ENCODE measurements at places on chromosomes 5 and 9.

DNA sequence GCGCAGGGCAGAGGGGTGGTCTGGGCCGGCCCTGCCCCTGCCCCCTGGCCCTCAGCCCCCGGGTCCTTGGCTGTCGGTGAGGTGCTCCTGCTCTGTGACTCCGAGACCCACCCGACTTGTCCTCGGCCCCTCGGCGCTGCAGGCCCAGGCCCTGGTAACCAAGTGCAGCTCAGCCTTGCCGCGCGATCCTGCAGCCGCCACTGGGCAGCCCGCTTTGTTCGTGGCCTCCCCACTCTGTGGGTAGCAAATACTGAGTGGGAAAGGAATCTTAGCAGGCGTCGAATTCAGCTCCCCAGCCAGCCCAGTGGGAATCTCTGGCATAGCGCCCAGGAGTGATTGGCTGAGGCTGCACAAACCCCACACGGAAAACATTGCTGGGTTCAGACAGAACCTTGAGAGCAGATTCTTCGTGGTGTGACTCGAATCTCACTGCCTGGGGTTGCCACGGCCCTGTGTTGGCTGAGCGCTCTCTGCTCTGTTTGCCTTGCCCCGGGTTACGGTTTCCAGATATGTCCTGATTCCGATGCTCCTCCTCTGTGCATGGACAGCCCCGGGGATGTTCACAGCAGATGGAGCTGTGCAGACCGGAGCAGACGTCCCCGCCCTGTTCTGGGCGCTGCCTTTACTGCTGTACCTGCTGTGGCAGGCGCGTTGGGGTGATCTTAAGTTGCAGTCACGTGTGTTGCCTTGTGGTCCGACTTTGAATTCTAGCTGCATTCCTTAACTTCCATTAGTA lies 13.4 kb upstream of the EXOC3 start:
- no peak for DNase-seq

DNA sequence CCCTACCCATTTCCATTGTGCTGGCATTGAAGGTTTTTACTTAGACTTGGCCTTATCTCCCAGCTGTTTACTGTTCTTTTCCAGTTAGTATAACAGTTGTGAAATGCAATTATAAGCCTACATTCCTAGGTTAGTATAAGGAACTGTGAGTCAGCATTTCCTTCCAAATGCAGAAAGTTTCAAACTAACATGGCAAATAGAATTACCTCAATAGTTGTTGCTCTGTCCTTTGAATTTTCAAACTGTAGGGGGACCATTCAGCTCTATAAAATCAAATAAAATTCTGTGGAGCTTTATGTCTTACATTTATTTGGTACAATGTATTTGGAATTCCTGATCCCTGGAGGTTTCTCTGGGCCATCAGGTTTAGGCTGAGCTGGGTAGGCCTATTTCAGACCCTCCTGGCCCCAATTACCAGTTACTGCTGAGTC lies 47.2 kb downstream of the ARHGEF28 start:
- DNase-seq: no peak

DNA sequence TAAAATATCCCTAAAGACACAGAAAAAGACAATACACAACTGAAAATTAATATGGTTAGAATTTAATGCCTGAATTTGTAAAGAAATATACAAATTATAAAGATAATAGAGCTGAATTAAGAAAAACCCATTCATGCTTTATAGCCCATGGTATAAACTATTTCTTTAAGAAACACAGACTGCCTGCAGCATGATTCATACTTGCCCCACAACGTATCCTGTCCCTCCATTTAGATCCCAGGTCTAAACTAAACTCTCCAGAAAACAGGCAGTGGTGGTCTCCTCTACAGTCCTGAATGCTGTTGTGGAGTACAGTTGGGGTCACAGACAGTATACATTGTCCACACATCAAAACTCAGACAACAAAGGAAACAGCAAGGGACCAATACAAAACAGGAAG lies 24.8 kb downstream of the IL6ST start:
- no peak for DNase-seq

DNA sequence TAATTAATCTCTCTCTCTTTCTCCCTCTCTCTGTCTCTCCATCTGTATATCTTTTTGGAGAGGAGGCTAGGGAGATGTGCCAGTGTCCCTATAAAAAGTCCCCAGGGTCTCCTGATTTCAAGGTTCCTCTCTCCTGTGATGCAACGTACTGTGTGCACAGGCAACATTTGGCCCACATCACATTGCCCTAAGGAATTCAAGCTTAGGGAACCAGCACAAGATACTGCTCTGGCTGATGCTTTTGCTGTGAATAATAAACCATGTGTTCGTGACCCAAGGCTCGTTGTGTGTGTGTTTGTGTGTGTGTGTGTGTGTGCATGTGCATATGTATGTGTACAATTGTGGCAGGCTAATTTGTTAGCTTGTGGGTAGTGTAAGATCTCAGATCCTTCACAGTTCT lies 9.7 kb downstream of the SPATA9 start:
- no peak for DNase-seq

DNA sequence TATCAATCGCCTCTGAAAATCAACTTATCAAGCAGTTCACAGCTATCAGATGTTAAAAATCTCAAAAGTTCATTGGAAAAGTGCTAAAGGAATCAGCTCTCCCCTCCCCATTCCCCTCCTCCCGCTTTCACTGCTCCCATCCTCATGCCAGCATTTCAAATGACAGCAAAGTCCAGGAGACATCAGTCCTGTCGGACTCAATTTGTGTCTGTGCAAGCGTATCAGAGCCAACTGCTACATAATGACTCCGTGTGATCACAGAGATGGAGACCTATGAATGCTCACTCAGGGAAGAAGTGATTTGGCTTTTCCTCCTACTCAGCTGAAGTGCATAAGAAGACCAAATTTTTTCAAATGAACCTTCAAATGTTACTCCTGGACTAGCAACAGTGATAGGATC lies 937.2 kb upstream of the DMAC1 start:
- no peak for DNase-seq

DNA sequence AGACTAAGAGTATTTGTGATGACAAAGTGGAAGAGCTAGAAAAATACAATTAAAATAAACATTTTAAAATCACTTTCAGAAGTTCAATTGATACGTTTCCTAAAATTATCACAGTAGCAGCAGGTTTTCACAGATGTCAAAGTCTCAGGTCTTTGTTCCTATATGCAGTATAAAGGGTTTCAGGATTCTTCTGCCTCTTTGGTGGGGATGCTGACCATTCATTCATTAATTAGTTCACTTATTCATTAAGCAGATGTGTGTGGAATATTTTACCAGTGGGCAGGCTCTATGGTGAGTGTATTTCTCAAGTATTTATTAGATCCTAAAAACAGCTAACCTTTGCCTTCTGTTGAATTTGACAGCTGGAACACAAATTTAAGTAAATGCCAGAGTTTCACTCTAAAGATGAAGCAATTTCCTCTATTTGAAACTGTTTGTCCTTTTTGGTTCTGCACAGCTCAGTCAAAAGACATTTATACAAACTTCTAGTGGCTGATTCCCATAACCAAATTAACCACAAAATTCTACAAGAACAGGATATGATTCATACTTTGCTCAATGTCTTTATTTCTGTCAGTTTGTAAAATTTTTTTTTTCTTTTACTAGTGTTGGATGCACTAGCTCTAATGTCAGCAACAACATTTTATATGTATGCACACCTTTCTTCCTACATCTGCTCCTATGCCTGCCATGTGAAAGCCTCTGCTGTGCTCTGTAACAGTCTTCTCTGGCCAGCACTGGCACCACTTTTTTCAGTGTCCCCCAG lies 75.9 kb upstream of the PRR16 start:
- no peak for DNase-seq

GRCh38 chr9:25254051-25254450 lies 424.2 kb downstream of the TUSC1 start:
- DNase-seq: no peak

DNA sequence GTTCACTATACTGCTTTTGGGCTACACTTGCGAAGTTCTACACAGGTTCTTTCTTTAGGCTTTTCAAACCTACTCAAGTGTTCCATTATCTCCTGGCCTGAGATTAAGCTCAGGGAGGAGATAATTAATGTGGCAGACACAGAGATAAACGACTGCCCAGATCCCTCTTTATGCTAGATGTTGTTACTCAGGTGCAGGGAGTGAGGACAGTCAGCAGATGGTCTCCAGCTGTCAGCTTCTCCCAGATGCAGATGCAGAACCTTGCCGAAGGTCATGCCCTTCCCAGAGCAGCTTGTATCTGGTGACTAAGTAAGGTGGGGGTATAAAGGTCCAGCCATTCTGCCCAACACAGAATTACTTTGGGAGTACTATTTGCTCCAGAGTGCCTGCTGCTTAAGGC lies 166.2 kb downstream of the ZNF462 start:
- no peak for DNase-seq

DNA sequence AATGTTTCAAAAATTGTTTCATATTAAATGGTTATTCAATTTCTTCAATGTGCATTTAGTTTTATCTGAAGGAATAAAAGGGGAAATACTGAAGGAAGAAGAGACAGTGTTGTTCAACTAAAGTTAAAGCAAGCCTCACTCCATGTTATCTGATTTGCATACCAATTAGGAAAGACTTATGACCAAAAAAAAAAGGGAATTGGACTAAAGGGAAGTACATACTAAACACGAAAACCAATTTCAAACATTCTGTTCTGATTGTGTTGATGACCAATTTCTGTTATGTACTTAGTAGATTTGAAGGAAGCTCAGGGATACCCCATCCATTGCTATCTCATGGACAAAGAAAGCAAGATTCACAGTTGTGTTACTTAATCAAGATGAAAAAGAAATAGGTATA lies 4.9 kb upstream of the GAPT start:
- DNase-seq: no peak

GRCh38 chr5:36367524-36367923 lies 65.8 kb upstream of the RANBP3L start:
- no peak for DNase-seq

Measured in right kidney (tissue), 9 donors.